ENCODE measurements at places on chromosomes 7 and 10.

DNA sequence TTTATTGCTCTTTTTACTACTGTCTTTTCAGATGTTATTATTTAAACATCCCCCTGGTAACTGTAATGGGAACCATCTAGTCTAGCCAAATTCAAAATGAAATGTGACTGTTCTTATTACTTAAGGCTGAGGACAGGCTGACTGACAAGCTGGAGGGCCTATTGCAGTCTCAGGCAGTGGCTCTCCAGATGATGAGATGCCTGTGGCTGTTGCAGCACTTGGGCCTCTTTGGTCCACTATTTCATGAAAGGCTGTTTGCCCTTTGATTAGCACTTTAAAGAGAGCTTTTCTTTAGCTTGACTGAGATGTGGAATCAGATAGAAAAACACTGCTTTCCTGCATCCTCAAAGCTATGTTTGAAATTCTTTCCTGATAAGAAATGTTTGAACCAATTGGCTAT is 540.5 kb downstream of the SORCS3 start:
- no peak for DNase-seq

DNA sequence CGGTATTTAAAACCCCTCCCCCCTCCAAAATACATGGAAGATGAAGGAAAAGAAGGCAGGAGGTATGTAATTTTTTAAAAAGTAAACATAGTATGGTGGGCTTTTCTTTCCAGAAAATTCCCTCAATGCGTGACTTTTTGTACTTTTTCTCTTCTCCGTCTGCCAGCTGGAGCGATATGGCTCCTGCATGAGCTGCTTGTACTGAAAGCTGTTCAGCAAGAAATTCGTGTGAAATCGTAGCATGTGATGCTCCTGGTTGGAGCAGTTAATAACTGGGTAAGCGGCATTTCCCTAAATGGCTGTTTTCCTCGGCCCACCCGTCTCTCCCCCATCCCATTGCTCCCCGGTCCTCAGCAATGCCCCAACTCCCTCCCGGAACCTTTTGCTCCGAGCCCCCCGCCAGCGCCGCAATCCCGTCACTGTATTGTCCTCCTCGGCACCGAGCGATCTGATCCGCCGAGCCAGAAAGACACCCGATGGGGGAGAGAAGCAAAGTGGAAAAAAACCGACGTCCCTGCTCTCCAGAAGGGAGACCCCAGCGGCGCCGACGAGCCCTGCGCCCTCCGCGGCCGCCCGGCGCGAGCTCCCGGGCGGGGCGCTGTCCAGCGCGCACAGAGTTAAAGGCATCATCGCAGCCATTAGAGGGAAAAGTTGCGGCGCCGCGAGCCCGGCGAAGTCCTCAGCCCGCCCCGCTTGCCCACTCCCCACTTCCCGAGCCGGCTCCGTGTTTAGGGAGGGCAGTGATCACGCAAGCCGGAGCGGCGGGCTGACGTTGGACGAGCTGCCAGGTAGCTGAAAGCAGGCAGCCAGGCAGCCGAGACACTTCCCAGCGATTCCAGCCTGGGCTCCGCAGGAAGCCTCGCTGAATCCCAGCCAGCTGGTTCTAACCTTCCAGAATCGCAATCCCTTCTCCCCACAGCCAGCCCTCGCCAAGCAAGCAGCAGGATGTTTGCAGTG is at the start of gene VSTM2A:
Gene VSTM2A (plus strand): TSS at position 707 of the 957 bp plus-strand sequence. CDS start 356 bp downstream, outside the sequence.
- DNase-seq: no peak

DNA sequence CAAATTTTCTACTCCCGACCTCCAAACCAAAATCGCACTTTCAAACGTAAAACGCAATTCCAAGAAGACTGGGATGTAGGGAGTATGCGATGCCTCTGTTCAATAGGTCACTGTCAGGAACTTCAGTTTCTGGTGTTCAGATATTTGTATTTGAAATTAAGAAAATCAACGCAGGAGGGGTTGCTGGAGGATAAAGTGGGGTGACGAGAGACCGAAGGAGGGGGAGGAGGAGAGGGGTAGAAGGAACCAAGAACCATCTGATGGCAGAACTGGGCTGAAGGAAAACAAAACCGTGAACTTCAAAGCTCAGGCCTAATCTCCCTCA is 293.8 kb upstream of the NFE2L3 start:
- DNase-seq: no peak

- DNase-seq: no peak
These were observed 176.4 kb downstream of the THSD7A start for GRCh38 chr7:11655642-11656041.

DNA sequence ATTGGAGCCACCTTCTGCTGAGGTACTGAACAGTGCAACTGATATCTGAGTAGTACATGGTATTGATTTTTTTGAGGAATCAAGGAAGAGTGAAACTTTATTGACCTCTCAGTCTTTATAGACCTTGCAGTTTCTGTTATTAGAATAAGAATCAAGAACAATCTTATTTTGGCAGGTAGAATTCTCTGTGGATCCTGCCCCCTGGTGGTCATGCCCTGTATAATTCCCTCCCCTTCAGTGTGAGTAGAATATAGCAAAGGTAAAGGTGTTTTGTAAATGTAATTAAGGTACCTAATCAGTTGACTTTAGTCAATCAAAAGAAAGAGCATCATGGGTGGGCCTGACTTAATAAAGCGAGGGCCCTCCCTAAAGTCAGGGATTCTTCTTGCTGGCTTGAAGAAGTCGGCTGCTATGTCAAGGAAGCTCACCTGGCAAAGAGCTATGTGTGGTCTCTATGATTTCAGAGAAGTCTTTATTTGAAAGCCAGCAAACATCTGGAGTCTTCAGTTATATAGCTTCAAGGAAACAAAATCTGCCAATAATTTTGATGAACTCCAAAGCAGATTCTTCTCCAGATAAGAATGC is 142.8 kb downstream of the LSM5 start:
- no peak for DNase-seq

- no peak for DNase-seq
These were observed 2.2 kb downstream of the COMTD1 start for GRCh38 chr10:75233444-75234016.

DNA sequence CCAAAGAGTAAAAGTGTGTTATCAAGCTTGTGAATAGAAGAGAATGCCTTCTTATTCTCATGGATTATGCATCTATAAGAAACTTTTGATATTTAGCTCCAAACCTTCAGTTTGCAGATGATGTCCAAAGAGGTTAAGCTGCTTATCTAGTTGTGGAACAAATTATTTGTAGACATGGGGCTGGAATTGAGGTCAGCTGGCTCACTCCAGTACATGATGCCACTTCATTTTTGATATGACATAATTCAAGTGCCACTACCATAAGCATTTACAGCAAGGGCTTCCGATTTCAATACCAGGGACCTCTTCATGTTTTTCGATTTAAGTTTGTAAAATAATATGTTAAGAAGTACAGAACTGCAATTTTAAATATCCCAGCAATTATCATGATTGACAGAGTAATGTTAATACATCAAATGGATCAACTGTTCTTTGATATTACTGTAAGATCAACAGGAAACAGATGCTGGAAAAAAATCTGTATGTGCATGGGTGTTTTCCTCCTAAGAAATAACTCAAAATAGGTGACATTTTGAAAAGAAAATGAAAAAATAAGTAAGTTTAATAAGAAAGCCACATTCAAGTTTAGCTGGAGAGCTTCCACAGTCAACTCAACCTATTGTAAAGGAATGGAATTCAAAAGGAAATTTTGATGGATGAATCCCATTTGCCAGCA is 12.7 kb downstream of the FAM3C start:
- DNase-seq: no peak

DNA sequence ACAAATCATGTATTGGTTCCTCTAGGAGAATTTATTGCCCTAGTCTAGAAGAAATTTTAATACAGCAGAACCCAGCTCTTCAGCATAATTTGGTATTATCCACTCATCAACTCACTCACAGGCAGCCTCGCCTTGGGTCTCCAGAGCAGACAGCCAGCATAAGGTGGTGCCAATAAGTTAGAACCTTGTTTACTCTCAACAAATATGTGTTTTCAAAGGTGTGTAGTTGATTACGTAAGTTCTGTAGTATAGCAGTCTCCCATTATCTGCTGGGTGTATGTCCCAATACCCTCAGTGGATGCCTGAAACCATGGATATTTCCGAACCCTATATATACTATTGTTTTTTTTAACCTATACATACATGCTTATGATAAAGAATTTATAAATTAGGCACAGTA is 522.5 kb upstream of the LRRN3 start:
- DNase-seq: no peak

GRCh38 chr7:124074007-124074406 is 41.1 kb upstream of the TMEM229A start:
- no peak for DNase-seq

GRCh38 chr10:133129859-133130495 is 30.0 kb upstream of the KNDC1 start:
- no peak for DNase-seq

GRCh38 chr7:22234227-22234626 is 122.7 kb downstream of the RAPGEF5 start:
- no peak for DNase-seq

- DNase-seq: no peak
These were observed 357.4 kb downstream of the PPP1R3A start for GRCh38 chr7:113561446-113561845.

DNA sequence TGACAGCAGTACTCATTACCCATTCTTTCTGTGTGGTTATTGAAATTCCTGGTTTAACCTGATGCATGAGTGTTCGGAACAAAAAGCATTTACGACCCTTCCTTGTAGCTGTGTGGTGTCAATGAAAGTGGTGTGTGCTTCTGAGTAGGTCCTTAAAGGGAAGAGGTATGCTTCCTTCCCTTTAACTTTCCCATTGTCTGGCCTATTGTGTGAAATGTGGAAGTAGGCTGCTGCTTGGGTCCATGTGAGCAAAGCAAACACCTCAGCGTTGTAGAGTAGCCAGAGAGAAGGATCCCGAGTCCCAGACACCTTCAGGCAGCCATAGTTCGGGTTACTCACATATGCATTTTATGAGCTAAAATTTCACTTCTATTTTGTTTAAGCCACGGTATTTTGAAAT is 74.7 kb downstream of the TSPAN12 start:
- DNase-seq: no peak

DNA sequence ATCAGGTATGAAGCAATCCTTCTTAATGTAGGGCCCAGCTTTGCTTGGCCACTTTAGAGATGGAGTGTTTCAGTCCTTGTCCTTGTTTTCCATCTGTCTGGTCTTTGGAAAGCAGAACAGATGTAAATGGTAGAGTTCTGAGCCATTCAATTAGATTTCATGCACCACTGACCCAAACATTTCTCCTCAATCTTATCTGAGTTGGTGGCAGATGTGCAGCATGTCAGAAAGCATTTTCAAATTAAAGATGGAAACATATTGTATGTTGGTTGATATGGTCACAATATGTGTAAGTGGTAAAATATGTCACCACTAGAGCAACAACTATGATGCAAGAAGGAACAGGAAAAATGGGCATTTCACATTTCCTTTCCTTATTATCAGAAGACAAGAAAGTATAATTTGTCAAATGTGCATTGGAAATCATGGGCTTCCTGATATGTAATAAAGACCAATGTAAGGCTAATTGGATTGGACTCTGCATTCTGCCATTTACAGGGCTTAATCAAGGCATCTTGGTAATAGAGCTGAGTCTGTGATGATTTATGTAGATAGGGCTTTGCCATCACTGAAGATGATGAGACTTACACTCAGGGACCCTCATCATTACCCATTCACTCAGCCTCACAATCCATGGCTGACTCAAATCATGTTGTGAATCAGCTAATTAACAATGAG is 750.7 kb downstream of the NRG3 start:
- DNase-seq: no peak
